ENCODE measurements at places on chromosomes 11 and 22. TPM values are rescaled to one million over a fixed set of nuclear protein-coding genes. Genes with fewer than 3 reads are reported as not detected.

C11orf87 gene
- 2.1 TPM for polyA plus RNA-seq

DNA sequence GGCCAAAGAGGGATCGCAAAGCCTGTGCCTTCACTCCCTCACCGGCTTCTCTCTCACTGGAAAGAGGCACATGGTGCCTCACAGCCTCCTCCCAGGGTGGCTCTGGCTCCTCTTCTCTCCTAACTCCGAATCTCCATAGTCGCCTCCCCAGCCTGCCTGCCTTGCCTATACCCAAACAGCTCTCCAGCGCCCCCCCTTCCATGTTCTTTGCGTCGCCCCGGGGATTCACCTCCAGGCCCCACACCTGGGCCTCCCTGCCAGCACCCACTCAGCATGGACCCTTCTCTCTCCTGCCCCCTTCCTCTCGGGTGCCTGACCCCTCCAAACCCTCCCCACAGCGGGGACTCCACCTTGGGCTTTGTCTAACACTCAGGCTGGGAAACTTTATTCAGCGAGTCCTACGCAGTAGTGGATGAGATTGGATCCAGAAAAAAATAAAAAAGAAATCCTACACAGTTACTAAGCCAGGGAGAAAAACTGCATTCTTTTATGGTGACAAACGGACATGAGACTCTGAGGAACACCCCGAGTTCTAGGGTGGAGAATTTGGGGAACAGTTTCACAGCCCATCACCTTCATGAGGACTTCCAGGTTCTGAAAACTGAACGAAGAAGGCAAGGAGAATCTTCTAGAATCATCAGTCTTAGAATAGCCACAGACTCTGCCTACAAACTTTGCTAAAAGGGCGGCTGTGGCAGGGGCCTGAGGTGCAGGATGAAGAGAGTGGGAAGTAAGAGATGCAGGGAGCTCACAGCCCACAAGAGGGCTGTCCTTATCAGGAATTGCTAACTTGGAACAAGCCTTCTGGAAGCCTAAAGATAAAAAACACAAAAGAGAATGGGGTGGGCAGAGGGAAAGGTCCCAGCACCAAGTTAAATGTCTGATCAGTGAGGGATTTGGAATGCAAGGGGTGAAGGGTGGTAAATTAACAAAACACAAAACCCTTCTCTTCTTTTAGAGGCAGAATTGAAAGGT lies 5.3 kb downstream of the PPM1F start:
- peak; percentile 48 for DNase-seq

DNA sequence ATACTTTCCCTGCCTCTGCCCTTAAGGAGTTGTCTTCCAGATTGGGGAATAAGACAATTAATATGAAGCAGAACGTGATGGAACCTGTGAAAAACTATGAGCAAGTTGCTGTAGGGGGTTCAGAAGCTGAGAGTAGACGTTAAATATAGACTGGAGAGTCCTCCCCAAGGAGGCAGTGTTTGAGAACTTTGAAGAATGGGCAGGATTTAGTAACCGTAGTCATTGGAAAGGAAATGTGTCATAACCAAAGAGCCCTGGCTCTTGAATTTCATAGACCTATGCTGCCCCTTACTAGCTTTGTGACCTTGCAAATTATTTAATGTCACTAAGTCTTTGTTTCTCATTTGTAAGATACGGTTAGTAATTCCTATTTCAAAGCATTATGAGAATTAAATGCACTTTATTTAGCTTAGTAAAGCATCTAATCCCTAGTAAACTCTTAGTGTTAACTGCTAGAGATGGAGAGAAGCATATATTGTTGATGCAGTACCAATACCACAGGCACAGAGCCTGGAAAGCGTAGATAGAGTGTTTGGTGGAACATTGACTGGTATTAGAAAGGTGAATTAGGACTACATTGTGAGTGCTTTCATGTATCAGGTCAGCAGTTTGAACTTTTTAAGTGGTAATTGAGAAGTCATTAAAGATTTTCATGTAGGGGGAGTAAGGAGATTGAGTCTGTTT lies 54.1 kb downstream of the MCAM start:
- DNase-seq: no peak

PHOX2A gene
- polyA plus RNA-seq: 9.1 TPM

GRCh38 chr11:35043936-35044335 lies 95.0 kb upstream of the CD44 start:
- DNase-seq: peak; percentile 54

- no peak for DNase-seq
These were observed 4.6 kb upstream of the PAMR1 start for GRCh38 chr11:35529971-35530495.

- no peak for DNase-seq
These were observed 564 bp upstream of the ANO1 start for GRCh38 chr11:70077411-70078094.

- peak; percentile 63 for DNase-seq
These were observed 48.4 kb upstream of the POU2AF1 start for GRCh38 chr11:111427471-111427912.

KRTAP5-1 gene
- not detected for polyA plus RNA-seq

LARGE2 gene
- polyA plus RNA-seq: 1.2 TPM

PIK3C2A gene
- polyA plus RNA-seq: 2.2 TPM

OVOL1 gene
- 0.10 TPM for polyA plus RNA-seq

UPK3A gene
- 13.6 TPM for polyA plus RNA-seq
